ENCODE measurements at places on chromosomes 3 and 15.

DNA sequence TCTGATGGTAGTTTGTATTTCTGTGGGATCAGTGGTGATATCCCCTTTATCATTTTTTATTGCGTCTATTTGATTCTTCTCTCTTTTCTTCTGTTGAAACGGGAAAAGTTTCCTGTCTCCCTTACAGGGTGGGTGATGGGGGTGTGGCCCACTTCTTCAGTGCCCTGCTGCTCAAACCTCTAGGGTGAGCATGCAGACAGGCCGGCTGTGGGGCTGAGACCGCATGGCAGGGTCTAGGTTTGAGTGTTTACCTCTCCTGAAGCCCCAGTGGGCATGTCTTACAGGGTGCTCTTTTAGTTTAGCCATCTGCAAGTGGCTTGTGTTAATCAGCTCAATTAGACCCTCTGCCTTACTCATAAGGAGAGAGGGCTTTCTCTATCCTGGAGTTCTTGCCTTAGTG lies 450.0 kb upstream of the EPHA3 start:
- no peak for DNase-seq

DNA sequence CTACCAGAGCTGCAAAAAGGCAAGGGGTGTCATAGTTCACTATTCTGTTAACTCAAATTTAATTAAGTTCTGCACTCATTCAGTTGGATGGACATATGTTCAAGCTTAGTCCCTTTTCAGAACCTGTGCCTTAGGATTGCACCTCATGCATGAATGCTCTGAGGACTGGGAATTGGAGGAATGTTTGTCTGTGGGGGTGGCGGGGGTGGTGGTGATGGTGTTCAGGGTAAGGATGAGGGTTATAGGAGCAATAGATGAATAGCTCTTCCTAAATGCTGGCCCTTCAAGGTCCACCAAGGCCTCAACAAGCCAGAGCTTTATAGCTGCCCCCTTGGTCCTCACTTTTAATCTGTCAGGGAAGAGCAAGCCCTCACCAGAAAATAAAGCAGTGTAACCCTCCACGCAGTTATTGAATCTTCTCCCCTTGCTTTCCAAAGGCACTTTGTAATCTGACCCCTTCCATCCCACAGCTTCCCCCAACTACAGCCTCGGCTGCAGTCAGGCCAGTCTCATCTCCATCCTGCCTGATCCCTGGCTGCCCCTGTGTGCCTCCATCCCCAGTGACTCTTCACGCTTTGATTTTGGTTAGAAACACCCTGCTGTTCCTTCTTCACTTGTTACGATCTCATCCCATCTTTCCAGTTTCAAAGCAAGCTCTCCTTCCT lies 221.6 kb upstream of the LMCD1 start:
- DNase-seq: no peak

GRCh38 chr15:20357481-20358065 lies 184.0 kb downstream of the GOLGA6L6 start:
- DNase-seq: no peak

- DNase-seq: no peak
These were observed 371.4 kb upstream of the CNTN4 start for GRCh38 chr3:1727242-1727641.

DNA sequence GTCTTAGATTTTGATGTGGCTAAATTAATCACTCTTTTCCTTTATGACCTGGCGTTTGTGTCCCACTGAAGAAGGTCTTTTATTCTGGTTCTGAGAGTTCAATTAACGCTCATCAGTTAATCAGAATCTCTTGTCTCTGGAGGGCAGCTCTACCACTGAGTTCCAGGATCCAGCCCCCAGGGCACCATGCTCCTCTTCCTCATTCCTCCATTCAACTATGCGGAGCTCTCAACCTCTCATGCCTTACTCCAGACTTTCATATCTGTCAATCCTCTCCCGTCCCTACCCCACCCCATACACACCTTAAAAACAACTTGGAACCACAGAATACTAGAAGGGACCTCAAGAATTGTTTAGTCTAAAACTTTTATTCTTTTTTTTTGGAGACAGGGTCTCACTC lies 4.8 kb upstream of the ABHD5 start:
- no peak for DNase-seq

DNA sequence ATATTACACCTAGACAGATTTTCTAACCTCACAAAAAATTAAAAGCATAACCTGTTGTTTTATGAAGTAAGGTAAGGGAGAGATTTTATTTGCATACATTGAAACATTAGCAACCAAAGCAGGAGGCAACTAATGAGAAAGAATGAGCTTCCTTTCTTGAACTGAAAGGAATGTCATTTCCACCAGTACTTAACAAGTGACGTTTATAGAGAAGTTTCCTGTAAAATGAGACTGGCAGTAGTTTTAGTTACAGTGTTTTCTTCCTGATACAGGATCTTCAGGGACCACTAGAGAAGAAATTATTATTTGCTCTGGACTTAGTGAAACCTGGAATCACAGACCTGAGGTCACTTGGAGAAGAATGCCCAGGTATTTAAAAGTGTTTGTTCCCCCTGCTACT lies 27.4 kb upstream of the FRMD5 start:
- no peak for DNase-seq

GRCh38 chr3:138915503-138916498 lies 31.1 kb downstream of the FOXL2 start:
- DNase-seq: peak; percentile 91

DNA sequence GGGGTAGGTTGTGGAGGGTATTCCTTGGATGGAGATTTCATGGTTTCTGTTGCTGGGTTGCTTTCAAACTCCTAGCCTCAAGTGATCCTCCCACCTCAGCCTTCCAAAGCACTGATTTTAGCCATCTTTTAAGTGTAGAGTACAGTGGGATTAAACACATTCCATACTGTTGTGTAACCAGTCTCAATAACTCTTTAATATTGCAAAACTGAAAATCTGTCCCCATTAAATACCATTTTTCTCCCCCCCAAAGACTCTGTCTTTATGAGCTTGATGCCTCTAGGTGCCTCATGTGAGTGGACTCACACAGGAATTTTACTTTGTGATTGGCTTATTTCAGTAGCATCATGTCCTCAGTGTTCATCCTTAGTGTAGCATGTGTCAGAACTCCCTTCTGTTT lies 74.7 kb upstream of the ATP10A start:
- DNase-seq: no peak

- DNase-seq: no peak
These were observed 34.2 kb downstream of the VGLL4 start for GRCh38 chr3:11609481-11609880.

DNA sequence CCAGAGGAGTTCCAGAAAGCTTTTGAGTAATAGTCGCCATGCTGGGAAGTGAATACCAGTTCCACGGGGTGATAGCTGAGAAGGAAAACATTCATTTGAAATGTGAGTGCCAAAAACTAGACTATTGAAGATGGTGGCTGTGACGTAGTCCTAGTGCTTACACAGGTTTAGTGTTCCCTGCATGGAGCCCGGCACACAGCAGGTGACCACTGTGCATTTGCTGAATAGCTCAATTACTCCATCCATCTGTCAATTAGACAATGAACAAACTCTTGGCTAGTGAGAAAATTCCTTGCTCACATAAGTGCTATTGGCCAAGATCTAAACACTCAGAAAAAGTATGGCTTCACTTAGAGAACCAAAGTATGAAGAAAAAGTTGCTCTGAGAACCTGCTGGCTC lies 448.1 kb upstream of the WNT5A start:
- DNase-seq: no peak

- DNase-seq: peak; percentile 62
These were observed 49.7 kb downstream of the XXYLT1 start for GRCh38 chr3:195221015-195221853.

- no peak for DNase-seq
These were observed 349.0 kb upstream of the ATP10A start for GRCh38 chr15:26212109-26212508.

GRCh38 chr3:122215592-122216298 lies 32.3 kb downstream of the CASR start:
- DNase-seq: no peak

DNA sequence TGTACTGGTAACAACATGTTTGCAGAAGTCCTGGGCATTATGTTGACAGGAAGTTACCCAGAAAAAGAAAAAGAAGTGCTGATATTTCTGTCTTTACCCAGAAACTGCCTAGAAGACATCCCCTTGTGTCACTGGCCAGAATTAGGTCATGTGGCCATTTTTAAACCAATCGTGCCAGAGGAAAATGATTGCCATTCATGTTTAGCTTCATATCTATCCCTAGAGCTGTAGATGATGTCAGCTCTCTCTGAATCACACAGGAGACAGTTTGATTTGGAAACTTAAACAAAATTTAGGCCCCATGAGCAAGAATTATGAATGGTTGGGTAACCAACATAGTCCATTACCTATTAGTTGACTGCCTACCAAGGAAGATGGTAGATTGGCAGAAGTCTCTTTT lies 8.9 kb upstream of the PLOD2 start:
- no peak for DNase-seq

DNA sequence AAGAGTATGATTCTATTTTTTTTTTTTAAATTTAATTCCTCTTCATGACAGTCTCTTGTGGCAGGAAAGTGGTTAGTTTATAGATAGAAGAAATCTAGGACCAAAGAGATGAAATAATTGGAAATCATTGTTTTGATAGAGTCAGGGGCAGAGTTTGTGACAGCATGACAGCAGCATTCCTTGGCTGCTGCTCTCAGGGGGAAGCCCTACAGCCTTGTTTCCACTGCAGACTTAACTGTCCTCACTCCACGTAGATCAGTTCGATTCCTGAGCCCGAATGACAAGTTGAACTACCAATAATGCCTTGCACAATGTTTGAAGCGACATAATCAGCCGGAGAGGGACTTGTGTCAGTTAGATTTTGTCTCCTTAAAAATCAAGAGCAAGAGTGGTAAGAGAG lies 189.0 kb upstream of the ICE2 start:
- DNase-seq: no peak

GRCh38 chr3:37891227-37891626 lies 29.5 kb downstream of the CTDSPL start:
- DNase-seq: no peak

- no peak for DNase-seq
These were observed 84.7 kb upstream of the LRRN1 start for GRCh38 chr3:3714572-3714971.

- no peak for DNase-seq
These were observed 8.4 kb upstream of the KLF15 start for GRCh38 chr3:126365351-126366277.

DNA sequence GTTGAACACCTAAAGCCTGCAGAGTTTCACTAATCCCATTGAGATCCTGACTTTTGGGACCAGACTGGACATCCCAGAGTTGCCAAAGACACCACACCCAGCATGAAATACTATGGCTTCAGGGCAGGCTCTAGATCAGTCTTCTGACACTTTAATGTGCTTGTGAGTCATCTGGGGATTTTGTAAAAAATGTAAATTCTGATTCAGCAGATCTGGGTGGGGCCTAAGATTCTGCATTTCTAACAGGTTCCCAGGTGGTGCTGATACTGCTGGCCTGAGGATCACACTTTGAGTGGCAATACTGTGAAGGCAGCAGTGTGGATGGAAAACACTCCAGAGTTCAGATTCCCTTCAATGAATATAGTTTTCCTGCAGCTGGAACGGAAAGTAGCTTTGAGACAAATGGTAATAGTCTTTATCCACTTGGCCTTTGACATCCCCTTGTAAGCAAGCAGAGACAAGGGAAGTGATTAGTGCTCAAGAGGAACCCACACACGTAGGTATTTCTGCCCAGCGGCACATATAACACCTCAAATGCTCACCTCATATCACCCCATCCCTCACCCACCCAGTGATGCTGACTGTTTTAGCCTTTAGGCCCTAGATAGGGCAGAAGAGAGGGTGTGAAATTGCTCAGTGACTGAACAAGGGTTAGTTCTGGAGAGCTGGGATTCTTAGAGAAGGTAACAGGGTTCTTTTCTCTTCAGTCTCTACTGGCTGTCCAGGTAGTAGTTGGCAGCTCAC lies 51.5 kb upstream of the GSK3B start:
- no peak for DNase-seq

DNA sequence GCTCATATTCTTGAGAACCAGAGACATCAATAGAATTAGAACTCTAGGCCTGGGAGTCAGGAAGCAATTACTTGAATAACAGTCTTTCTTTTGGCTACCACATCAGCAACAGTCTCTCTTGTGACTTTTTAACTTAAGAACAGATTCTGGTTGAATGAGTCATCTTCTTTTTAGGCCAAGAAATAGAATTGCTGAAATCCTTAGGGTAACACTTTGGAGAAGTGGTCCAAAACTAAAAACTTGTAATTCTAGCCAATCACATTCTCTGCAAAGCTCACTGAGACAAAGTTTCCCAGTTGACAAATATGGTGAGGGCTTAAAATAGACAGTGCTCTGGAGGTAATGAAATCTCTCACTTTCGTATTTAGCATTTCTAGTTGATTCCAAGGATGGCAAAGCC lies 238.0 kb downstream of the SHOX2 start:
- peak; percentile 41 for DNase-seq

- DNase-seq: no peak
These were observed 14.8 kb downstream of the ZIC1 start for GRCh38 chr3:147423798-147424580.

- peak; percentile 58 for DNase-seq
These were observed 8.3 kb downstream of the BCL6 start for GRCh38 chr3:187737006-187737367.

GRCh38 chr3:125552401-125552800 lies 32.4 kb upstream of the SNX4 start:
- no peak for DNase-seq

DNA sequence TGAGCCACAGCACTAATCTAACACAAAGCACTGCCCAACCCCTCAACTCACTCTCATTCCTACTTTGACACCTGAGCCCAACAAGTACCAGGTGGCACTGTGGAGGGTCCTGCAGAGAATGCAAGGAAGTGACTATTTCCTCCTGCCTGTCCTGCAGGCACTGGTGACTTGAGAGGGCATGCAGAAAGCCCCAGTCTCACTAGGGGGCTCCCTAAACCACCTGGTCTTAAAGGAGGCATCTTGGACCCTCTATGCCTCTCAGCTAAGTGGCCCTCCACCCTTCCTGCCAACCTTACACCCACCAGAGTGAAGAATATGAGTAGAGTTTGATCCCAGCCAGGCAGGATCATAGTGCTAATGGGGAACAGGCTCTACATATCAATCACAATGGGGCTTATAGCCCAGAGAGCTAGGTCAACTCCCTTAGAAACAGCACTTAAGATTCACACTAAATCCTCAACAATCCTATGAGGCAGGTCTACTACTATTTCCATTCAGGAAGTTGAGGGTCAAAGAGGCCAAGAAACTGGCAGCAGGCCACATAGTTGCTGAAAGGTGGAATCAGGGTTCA lies 15.2 kb downstream of the TRAIP start:
- no peak for DNase-seq

GRCh38 chr3:28598165-28598564 lies 249.5 kb upstream of the AZI2 start:
- DNase-seq: no peak

- no peak for DNase-seq
These were observed 461.3 kb downstream of the MCTP2 start for GRCh38 chr15:94692710-94693109.
